ENCODE measurements at places on chromosomes 2 and 18.

GRCh38 chr18:50192995-50193795, 1.8 kb downstream of the MYO5B start:
- no peak for DNase-seq

DNA sequence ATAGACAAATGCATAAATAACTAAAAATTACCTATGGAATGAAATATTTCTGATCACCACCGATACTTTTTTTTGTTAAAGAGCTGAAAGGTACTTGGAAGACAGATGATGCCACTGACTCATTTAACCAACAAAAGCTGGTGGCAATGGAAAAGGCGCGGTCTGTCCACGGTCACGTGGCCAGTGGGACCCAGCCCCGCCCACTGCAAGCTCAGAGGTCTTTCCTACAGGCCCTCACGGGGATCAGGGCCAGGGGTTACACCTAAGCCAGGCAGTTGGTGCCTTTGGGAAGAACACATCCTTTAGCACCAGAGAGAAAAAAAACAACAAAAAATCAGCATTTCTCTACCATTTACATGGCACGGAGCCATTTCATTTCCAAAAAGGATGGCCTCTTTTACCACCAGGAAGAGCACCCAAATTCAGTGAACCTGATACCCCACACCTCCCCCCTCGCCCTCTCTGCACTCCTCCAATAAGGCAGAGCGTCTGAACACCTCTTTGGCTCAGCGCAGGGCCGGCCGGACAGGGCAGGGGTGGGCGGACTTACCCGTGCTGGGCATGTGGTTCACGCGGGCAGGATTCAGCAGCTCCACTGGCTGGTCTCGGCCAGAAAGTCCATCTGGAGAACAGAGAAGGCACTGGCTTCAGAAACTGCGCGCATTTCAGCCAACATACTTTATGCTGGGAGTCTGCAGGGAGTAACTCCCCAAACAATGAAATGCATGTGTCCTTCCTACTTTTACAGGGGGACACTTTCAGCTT, 164.6 kb downstream of the HDAC4 start:
- DNase-seq: peak; percentile 48

- DNase-seq: no peak
Measured at GRCh38 chr18:35511428-35511827, 13.7 kb upstream of the INO80C start.

DNA sequence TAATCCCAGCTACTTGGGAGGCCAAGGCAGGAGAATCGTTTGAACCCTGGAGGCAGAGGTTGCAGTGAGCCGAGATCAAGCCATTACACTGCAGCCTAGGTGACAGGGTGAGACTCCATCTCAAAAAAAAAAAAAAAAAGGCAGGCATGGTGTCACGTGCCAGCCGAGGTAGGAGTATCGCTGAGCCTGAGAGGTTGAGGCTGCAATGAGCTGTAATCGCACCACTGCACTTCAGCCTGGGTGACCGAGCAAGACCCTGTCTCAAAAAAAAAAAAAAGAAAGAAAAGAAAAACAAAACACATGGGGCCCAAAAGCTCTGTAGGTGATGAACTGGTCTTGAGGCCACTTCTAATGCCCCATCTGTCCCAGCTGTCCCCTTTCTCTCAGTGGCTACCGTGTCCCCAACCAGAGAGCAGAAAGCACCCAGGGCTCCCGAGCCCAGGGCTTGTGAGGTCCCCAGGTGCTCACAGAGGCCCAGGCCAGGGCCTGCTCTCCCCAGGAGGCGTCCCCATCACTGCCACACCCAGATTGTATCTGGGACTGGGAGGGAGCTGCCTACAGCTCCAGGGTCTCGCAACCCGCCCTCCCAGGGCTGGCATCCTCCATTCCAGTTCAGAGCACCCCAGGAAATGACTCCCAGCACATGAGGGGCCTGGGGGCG, 8.5 kb downstream of the KLHL30 start:
- no peak for DNase-seq

- no peak for DNase-seq
Measured at GRCh38 chr2:7795778-7796563, 878.8 kb downstream of the RNF144A start.

DNA sequence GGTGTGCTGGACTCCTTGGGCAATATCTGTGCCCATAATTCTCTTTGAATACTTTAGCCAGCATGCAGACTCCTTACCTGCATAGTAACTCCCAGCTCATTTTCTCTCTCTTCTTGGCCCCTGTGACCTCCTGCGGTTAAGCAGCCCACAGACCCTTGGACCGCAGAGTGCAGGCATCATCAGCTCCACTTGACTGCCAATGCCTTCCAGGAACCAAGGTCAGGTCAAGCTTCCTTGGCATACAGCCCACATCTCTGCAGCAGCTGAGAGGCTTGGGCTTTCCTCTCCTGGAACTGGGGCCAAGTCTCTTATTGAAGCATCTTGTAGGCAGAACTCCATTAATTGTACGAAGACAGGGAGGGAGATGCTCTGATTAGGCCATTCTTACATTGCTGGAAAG, 130.1 kb upstream of the PIEZO2 start:
- DNase-seq: no peak

DNA sequence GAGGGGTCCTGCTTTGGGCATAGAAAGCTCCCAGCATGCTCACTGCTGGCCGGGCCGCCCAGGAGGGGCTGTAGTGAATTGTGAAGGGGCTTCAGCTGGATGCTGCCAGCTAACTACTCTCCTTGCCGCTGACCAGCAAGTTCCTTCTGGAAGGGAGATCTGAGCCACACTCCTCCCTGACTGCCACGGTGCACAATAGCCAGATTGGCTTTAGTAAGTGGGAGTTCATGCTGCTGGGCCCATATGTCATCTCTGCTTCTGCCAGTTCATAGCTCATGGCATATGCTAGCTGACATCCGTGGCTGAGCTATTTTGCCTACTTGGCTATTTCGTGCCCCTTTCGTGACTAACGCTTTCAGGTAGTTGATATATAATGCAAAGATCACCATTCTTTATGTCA, 51.6 kb upstream of the ROCK2 start:
- no peak for DNase-seq

All from hypothalamus (tissue), 51 donors.